Hypothalamus (tissue), 51 donors: ENCODE measurements at places on chromosomes 13 and 19.

GRCh38 chr19:54608205-54608604 is 14.8 kb downstream of the LILRA1 start:
- DNase-seq: no peak

DNA sequence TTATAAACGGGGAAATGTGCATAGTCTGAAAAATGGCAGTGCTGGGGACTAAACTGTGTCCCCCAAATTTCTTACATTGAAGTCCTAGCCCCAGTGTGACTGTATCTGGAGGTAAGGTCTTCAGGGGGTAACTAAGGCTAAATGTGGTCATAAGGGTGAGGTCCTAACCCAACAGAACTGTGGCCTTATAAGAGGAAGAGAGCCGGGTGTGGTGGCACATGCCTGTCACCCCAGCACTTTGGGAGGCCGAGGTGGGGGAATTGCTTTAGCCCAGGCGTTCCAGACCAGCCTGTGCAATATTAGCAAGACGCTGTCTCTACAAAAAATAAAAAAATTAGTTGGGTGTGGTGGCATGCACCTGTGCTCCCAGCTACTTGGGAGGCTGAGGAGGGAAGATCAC is 17.8 kb downstream of the PROZ start:
- DNase-seq: no peak

- no peak for DNase-seq
These were observed 16.6 kb downstream of the POU4F1 start for GRCh38 chr13:78586706-78587105.

DNA sequence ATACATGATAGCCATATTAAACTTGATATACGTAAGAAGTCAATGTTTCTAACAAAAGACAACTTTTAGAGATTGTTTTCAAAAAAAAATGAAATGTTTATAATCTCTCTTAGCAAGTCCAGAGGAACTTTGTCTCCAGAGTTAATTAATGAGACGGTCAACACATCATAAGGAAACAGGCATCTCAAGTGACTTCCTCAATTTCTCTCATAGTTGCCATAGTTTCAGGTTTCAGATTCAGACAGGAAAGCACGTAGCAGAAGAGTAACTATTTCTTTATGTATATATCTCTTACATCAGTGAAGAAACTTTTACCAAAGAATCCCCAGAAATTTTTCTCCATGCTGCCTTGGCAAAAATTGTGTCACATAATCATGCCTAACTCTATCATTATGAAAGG is 159.6 kb upstream of the ATXN8OS start:
- DNase-seq: no peak

DNA sequence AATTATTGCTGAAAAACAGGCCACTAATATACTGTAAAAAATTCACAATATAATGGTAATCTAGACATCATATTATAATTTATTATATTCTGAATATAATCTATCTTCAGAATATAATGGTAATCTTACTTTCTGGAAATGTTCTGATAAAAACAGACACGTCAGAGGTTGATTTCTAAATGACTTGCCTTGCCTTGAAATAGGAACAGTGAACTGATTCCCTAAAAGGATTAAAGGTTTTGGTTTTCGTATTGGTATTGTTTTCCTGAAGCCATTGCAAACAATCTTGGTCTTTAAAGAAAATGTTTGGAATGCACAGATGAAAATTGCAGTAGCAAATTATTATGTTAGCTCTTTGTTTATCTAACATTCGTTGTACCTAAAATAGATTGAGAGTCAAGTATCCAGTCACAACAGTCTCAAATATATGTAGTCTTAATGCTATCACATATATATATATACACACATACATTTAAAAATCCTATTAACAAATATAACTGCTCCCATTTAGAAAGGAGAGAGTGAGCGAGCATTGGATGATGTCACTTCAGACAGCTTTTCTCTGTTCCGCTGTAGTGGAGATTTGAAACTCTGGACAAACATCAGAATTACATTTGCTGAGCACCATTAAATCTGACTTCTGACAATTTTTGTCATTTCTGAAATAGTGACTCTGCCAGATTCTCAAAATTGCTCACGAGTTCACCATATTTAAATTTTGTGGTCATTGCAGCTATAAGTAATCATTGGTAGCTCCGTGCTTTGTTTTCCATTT is 1.7 kb downstream of the ITM2B start:
- no peak for DNase-seq

DNA sequence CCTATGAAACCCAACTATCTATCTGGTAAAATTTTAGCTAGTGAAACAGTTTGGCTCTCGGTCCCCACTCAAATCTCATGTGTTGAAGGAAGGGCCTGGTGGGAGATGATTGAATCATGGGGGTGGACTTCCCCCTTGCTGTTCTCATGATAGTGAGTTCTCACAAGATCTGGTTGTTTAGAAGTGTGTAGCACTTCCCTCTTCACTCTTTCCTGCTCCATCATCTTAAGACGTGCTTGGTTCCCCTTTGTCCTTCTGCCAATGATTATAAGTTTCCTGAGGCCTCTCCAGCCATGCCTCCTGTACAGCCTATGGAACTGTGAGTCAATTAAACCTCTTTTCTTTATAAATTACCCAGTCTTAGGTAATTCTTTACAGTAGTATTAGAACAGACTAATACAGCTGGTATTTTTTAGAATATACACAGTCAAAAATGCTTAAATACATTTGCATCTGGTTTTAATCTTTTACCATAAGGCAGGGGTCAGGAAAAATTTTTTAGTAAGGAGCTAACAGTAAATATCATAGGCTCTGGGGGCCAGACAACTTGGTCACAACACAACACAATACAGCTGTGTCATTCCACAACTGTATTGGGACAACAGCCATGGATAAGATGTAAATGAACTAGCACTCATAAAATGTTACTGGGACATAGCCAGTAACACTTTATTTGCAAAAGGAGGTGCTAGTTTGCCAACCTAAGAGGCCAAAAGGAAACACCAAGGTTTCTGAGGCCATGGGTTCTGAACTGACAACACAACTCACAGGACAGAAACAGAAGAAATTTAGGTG is 24.3 kb downstream of the DZIP1 start:
- DNase-seq: no peak

GRCh38 chr19:50152578-50152977 is 10.5 kb downstream of the IZUMO2 start:
- DNase-seq: no peak

DNA sequence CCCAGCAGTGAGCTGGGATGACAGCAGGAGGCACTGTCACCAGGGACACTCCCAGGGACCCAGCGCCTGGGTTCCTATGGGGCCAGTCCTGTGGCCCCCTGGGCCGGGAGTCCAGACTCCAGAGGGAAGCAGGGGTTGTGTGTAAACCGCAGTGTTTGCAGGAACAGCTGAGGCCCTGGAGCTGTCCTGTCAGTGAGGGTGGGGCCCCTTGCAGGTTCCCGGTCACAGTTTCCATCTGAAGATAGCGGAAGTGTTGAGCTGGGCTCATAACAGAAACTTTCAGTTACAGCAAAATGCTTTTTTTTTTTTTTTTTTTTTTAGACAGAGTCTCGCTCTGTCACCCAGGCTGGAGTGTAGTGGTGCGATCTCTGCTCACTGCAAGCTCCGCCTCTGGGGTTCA is 17.7 kb upstream of the CSNK1G2 start:
- DNase-seq: no peak

- no peak for DNase-seq
These were observed 1.6 kb upstream of the BBC3 start for GRCh38 chr19:47232422-47233211.

- peak; percentile 76 for DNase-seq
These were observed 1.2 kb downstream of the MKNK2 start for GRCh38 chr19:2049741-2050348.

DNA sequence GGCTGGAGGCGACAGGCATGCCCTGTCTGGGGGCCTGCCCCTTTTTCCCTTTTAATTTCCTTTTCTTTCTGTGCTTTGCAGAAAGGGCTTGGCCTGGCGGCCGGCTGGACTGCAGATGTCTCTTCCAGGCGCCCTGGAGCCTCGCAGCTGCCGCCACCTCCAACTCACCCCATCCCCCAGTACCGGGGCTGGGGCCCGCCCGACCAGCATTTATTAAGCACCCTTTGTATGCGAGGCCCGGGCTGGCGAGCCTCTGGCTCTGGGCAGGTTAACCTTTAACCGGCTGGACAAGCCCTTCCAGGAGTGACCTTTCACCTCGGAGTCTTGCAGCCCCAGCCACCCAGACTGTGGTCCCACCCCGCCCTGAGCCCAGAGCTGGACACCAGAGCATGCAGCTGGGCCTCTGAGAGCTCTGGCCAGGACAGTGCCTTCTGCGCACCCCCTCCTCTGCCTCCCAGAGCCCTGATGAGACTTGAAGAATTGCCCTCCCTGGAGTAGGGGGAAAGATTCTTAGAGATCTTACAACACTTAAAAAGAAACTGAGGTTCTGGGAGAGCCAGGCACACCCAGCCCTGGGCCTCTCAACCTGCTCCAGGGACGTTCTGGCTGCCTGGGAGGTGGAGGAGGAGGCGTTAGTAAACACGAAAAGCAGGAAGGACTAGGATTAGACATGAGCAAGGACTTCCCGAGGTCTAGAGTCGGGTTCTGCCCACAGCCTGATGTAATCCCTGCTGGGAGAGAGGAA is 1.1 kb upstream of the NR2F6 start:
- DNase-seq: no peak

GRCh38 chr13:40600149-40600751 is 66.2 kb downstream of the FOXO1 start:
- no peak for DNase-seq

- DNase-seq: no peak
These were observed 96.6 kb upstream of the LSM14A start for GRCh38 chr19:34075661-34076091.

- DNase-seq: no peak
These were observed 12.4 kb upstream of the CACNG7 start for GRCh38 chr19:53896682-53897081.

- DNase-seq: no peak
These were observed 5.0 kb upstream of the LILRB5 start for GRCh38 chr19:54262066-54262465.
